ENCODE measurements at places on chromosomes 11 and 22. TPM values are rescaled to one million over a fixed set of nuclear protein-coding genes. Genes with fewer than 3 reads are reported as not detected.

Gene DYNC2H1
- total RNA-seq, result 26.2 TPM

Gene RASL10A
- 1.5 TPM for total RNA-seq

Gene PRR5L
- 8.4 TPM for total RNA-seq

Gene OR4A16
- total RNA-seq, result not detected

Gene FGF19
- not detected for total RNA-seq
